ENCODE measurements at places on chromosomes 5 and 9.

DNA sequence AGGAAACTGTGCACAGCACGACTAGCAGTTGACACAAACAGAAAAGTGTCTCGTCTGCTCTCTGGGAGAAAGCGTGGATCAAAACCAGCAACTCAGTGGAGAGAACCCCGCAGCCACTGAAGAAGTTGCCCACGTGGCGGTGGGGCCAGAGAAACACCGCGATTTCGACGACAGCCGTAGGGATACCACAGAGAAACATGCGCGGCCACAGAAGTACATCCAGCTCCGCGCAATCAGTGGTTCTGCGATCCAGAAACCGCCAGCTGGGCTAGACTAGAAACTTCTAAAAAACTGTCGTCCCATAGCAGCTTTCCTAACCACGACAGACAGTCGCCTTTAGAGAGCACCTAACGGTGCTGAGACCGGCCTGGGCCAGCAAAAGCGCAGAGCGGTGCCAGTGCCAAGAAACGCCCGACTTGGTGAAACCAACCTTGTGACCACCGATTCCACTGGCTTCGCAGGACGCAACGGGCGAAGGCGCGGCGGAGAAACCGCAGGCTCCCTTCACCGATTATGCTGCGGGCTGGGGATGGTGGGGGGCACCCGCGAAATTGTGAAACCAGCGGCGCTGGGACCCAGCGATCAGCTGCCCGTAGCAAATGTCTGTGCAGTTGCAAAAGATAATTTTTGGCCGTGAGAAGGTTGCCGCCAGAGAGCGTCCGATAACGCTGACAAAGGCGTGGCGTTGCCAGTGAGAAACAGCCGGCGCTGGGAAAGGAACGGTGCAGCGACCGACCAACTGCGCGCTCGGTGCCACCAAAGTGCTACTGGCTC lies 2.7 kb upstream of the ANXA2R start:
- peak; percentile 78 for DNase-seq

DNA sequence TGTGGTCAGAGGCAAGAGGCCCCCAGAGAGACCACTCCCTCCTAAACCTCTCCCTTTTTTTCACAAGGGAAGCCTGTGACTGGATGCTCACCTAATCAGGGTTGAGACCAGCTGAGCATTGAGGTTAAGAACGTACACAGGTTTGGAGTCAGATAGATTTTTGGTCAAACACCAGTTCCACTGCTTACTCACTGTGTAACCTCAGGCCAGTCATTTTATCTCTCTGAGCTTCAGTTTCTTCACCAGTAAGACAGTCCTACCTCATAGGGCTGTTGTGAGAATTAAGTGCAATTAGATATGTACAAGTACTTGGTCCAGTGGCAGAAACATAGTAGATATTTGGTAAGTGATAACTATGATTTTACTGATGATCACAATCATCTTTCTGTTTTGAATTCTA lies 256.8 kb downstream of the CDK5RAP2 start:
- DNase-seq, result no peak

GRCh38 chr9:113609562-113610318 lies 146.2 kb downstream of the RGS3 start:
- no peak for DNase-seq

DNA sequence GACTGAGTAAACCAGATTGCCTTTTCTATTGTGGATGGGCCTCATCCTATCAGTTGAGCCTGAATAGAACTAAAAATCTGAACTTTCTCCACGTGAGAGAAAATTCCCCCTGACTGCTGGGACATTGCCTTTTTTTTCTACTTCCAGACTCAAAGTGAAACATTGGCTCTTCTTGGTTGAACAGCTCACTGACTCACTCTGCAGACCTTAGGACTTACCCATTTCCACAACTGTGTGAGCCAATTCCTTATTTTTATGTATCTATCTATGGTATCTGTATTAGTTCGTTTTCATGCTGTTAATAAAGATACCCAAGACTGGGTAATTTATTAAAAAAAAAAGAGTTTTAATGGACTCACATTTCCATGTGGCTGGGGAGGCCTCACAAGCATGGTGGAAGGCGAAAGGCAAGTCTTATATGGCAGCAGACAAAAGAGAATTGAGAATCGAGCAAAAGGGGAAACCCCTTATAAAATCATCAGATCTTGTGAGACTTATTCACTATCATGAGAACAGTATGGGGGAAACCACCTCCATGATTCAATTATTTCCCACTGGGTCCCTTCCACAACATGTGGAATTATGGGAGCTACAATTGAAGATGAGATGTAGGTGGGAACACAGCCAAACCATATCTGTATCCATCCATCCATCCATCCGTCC lies 306.7 kb upstream of the SLC24A2 start:
- DNase-seq, result no peak

DNA sequence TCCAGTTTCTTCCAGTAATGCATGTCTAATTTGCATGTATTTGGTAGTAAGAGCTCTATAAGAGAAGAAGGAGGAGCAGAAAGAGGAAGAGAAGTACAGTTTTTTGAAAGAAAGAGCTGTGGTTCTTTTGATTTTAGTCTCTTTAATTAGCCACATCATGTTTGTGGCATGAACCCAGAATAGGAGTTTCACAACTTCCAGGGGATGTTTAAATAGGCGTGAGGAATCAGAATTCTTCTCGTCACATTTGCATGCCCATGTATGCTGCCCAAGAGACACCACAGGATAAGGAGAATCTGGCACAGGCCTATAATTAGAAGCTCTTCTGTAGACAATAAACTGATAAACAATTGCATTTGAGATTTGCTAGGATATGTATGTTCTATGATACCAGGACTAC lies 78.7 kb downstream of the GAS1 start:
- DNase-seq, result no peak

GRCh38 chr9:134932606-134933005 lies 14.9 kb upstream of the FCN1 start:
- no peak for DNase-seq

GRCh38 chr5:133848341-133848811 lies 120.0 kb downstream of the C5orf15 start:
- DNase-seq, result no peak

- DNase-seq, result no peak
Observed at GRCh38 chr9:121620777-121621449, 30.5 kb upstream of the DAB2IP start.

- DNase-seq, result no peak
Observed at GRCh38 chr9:135884328-135885035, 22.9 kb downstream of the CAMSAP1 start.

- DNase-seq, result no peak
Observed at GRCh38 chr5:170217831-170218230, 15.0 kb upstream of the C5orf58 start.

DNA sequence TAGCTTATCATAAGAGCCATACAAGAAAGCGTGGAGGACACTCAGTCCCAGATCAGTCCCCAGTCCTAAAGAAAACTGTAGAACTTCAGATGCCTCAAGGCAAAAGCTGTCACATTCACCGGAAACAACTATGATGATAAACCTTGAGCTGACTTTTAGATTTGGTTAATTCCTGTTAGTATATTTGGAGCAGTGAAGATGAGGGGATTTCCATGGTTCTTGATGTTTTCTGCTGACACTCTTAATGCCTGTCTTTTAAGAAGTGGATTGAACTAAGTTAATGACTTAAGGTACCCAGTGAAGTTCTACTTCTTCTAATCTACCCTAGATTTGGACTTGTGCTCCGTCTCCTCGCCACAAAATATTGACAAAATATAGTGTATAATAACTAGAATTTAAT lies 355.0 kb downstream of the EBF1 start:
- DNase-seq, result no peak

DNA sequence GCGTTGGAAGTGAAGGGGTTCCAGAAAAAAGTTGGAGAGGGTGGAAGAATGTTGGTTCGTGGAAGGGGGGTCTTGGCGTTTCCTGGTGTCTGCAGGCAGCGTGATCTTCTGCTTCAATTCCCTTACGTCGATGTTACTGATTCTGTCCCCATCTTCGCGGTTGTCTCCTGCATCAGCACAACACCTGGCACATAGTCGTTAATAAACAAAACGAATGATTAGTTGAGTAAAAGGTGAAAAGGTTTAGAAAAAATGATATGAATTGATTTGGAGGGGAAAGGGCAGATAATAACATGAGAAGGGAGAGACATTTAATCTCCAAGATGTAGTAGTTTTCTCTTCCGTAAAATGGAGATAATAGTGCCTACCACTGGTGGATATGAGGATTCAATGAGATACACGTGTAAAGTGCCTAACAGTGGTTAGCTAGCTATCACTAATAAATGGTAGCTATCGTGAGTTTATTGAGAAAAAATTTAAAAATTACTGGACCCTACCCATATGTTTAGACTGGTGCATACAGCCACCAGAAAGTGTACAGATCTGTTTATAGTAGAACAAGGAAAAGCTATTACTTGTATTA lies 556 bp downstream of the MTREX start:
- DNase-seq, result peak; percentile 23

DNA sequence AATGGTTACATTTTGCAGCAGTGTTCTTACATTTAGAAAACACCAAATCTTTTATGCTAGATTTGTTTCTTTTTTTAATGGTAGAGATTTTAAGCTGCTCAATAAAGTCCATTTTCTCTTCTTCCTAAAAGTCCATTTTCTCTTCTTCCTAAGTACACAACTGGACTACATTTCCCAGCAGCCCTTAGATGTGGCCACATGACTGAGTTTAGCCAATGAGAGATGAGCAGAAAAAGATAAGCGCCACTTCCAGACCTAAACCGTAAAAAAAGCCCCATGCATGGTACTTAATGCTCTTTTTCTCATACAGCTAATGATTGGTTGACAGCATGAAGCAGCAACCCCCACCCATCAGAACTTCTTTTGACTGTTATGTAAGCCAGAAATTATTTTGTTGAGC lies 206.7 kb downstream of the FAM114A2 start:
- no peak for DNase-seq

- peak; percentile 82 for DNase-seq
Observed at GRCh38 chr5:180830253-180831138, 27.9 kb upstream of the MGAT1 start.

DNA sequence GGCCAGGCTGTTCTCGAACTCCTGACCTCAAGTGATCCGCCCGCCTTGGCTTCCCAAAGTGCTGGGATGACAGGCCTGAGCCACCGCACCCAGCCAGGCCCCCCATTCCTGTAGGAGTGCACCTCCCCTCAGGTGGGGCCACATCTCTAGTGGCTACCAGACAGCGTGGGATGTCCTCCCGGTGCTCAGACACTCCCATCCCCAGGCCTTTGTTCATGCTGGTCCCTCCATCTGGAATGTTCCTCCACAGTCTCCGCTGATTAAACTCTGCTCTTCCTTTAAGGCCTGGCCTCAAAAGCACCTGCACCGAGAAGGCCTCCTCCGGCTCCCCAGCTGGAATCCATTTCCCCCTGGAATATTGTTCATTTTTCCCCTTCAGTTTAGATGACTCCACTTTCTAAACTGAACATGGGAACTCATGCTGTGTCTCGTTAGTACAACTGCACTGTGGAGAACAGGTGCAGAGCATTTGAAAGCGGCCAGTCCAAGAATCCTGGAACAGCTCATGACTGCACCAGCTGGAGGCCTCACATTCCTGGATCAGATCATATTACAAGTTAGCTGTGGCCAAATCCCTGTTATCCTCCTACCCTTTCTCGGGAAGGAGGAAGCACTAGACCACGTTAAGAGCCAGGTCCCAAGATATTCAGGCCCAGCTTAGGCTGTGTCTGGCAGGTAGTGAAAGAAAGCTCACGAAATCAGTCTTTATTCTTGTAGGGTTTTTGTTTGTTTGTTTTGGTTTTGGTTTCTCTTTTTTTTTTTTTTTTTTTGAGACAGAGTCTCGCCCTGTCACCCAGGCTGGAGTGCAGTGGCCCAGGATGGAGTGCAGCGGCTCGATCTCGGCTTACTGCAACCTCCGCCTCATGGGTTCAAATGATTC lies 10.8 kb upstream of the PRRC2B start:
- no peak for DNase-seq

GRCh38 chr9:3874449-3875360 lies 348.9 kb upstream of the RFX3 start:
- no peak for DNase-seq

GRCh38 chr5:35248843-35249780 lies 18.8 kb upstream of the PRLR start:
- no peak for DNase-seq

DNA sequence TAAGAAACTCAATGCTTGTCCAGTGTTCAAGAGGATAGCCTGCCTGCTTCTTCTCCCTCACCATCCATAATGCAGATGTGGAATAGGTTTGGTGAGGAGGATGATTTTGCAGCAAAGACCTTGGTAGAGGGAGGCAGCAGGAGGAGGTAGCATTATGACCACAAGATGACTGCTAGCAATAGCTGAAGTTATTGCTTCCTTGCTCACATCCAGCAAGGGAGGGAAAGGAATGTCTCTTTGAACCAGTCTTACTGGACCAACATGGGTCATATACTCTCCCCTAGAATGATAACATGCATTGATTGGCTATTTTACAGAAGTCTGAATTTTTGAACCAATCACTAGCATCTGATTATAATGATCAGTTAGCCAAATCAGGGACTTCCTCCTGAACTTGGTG lies 607.6 kb downstream of the EBF1 start:
- DNase-seq, result no peak

- DNase-seq, result no peak
Observed at GRCh38 chr5:143431789-143432188, 28.3 kb upstream of the NR3C1 start.

DNA sequence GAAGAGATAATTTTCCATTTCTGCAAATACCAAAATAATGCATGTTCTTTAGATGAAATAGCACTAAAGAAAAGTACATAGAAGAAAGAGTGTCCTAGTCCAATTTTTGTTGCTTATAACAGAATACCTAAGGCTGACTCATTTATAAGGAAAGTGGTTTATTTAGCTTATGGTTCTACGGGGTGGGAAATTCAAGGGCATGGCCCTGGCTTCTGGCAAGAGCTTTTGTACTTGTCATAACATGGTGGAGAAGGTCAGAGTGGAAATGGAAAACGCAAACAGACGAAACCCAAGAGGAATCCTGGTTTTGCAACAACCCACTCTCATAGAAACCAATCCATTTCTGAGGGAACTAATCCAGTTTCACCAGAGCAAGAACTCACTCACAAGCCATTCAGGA lies 283.7 kb downstream of the CSNK1G3 start:
- no peak for DNase-seq

GRCh38 chr9:108786901-108787689 lies 68.7 kb downstream of the ACTL7B start:
- no peak for DNase-seq

- no peak for DNase-seq
Observed at GRCh38 chr9:83061990-83062650, 822 bp downstream of the RASEF start.

GRCh38 chr9:117992006-117992405 lies 287.8 kb downstream of the TLR4 start:
- DNase-seq, result no peak

DNA sequence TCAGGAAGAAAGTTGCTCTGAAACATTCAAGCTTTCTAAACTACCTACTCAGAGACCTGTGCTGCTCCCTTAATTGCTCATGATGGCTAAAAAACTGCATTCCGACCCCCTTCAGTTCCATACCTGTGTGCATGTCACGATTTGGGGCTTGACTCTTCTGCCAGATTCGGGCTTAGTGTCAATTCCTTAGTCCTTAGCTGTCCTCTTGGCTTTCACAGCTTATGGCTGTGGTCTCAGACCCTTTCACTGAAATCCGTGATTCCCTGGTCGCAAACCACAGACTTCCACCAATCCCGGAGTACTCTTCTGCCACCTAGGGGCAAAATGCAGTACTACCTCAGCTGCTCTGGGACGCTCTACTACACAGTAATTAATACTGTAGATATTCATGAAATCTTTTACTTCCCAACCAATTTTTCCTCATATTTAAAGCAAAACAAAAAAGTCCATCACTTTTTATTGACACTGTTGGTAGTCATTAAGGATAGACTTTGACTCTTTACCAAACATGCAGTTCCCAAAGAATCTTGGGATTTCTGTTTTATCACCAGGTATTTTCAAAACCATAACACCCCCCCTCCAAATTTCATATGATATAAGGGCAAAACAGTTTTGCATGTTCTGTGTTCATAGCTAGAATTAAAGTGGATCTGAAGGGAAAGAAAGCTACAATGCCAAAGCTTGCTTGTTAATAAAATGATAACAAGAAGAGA lies 617.4 kb downstream of the SLCO4C1 start:
- peak; percentile 23 for DNase-seq
